ENCODE measurements at places on chromosomes 3 and 15.

DNA sequence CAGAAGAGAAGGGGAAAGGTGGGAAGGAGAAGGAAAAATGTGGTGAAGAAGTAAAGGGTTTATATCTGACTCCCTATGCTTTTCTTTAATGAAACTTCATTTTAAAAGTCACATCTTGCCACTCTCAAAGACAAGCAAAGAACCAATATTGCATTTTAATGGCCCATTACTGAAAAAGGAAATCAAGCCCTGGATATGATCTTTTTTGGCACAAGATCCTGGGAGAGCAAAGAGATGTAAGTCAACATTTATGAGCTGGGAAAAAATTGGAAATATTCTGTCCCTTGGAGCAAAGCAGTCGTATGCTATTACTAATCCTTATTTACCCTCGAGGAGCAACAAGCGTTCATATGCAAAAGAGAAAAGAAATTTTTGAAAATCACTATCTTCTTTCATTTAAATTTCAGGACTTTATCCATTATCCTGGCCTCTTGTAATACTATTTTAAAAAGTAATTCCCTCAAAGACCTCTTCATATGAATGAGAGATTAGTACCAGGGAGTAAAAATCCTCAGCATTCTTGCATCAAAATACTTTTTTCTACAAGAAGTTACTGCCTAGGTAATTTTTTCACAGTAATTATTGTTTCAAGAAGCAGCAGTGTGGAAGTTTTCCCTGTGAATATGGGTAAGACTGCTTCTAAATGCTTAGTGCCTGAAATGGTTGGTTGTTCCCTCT, 435.3 kb upstream of the PDZRN3 start:
- DNase-seq, result no peak

GRCh38 chr3:171758109-171758508, 52.2 kb downstream of the PLD1 start:
- DNase-seq, result no peak

GRCh38 chr3:4752201-4753072, 226.8 kb upstream of the BHLHE40 start:
- DNase-seq, result no peak

- no peak for DNase-seq
Observed at GRCh38 chr15:78213956-78214355, 20.4 kb downstream of the ACSBG1 start.

GRCh38 chr3:11733914-11734313, 90.2 kb upstream of the VGLL4 start:
- DNase-seq, result no peak

DNA sequence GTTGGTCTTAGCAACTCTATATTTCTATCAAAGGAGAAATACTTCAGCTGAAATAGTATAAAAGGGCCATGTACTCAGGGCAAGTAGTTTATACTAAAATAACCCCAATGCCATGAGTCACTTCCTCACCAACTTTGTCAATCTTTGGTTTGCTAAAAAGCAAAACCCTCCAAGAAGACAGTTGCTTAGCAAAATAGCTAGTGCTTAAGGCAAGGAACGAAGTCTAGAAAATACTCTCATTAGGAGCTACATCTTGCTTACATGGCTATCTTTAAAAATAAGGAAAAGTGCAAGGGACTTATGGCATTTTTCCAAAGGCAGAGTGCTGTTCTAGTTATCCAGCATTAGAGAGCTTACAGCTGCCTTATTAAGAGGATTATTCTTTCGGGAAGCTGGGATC, 28.4 kb downstream of the P3H2 start:
- DNase-seq, result peak; percentile 68

DNA sequence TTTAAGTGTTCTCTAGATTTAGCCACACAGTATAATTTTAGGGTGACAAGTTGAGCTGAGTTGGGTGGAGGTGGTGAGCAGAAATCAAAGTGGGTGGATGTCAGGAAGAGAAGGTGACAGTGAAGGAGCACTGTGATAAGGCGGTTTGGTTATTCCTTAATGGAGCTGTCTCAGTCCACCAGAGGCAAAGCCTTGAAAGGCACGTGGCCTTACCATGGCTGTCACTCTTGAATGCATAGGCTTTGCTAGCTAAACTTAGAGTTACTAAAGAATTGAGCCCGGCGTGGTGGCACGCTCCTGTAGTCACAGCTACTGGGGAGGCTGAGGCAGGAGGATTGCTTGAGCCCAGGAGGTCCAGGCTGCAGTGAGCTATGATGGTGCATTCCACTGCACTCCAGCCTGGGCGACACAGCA, 560 bp upstream of the TTLL13 start:
- no peak for DNase-seq

DNA sequence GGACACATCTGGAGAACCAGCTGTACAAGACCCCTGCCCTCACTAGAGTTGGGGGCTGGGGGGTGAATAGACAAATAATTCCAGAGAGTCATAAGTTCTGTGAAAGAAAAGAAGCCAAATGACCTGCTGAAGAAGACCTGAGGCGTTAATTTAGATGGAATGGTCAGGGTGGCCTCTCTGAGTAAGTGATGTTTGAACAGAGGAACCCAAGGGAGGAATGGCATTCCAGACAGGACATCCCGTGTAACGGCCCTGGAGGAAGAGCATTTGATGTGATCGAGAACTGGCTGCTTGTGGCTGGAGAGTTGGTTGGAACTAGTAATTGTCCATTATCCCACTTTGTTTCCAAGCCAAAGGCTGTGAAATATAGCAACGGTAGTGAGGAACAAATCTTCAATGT, 1.7 kb downstream of the NR2C2 start:
- no peak for DNase-seq

GRCh38 chr3:74789111-74789510, 174.7 kb upstream of the CNTN3 start:
- DNase-seq, result no peak

DNA sequence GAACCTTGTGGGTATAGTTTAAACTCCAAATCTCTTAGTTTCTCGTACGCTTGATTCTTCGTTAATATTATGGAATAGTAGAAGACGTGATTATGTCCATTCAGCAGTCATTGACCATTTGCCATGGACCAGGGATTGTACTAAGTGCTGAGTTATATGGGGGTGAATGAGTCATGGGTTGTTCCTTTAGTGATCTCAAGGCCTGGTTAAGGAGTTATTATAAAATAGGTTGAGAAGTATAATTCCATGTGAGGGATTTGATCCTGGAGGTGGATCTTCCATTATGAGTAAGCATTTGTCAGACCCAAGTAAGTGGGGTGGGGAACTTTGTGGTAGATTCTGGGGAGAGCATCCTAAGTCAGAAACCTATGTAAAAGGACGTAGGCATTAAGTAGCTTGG, 15.4 kb downstream of the NR2C2 start:
- no peak for DNase-seq

Data from NCI-H524 treated with DMSO at 0.1 percent for 48 hours (cell line).